ENCODE measurements at places on chromosomes 4 and X.

DNA sequence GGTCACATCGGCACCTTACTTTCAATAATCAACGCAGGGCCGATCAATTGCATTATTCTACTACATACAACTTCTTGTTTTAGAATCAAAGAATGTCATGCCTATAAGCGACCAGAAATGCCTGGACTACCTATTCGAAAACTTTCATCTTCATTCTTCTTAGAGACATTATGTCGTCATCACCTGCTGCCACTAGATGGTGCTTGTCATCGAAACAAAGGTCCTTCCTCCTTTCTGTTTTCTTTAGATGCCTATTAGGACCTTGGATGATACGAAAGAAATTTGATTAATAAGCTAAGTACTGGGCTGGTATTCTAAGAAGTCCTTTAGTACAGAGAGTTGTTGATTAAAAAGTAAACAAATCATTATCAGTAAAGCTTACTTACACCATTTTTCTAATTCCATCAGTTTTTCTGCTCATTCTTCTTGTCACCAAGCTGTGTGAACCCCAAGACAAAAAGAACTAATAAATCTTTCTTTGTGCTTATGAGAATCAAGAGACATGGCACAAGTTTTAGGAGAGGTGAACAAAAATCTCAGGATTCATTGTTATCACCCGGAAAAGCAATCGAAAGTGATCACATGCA lies 154.5 kb upstream of the SLC4A4 start:
- DNase-seq: peak; percentile 23

- no peak for DNase-seq
Measured at GRCh38 chr4:96305030-96305429, 465.1 kb downstream of the PDHA2 start.

GRCh38 chrX:45623266-45623665 lies 422.6 kb upstream of the DIPK2B start:
- no peak for DNase-seq

DNA sequence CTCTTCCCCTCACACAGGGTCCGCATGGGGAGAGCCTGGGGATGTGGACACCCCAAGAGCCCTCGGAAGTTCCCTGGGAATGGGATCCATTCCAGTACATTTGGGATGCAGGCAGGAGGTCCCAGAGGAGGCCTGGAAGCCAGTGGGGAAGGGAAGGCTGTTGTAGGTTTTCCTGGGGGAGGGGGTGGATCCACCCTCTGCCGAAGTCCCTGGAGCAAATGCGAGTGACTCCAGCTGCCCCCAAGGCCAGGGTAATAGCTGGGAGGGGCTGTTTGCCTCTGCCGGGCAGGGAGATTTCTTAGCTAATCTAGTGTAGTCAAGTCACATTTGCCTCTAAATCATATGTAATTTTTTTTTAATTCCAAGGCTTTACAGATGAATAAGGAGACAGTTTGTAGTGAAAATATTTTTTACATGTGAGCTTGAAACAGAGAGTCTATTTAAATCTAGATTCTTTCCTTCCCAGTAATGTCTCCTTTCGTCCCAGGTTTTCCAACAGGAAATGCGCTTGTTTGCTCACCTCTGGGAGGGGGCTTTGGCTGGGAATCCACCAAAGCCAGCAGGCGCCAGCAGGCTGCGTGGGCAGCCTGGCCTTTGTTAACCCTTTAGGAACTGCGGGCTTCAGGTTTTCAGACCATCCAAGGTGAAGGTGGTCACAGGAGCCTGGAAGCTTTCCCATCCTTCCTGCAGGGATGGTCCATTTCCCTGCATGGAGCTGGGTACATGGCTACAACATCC lies 26.8 kb downstream of the SH3TC1 start:
- no peak for DNase-seq

DNA sequence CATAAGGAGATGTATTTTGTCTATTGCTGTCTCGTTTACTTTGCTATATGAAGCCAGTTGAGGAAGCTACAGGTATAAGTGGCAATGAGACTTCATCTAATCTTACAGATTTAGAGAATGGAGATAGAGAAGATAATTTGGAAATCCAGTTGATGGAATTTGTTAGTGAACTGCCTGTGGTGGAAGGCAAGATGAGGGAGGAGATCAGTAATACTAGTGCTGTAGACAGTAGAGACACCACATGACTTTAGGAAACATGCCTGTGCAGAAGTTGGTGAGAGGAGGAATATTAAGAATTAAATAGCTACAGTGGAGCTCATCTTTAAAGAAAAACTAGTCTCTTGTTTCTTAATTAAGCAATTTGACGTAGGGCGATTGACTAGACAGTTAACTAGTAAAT lies 51.3 kb downstream of the RBPJ start:
- DNase-seq: no peak

DNA sequence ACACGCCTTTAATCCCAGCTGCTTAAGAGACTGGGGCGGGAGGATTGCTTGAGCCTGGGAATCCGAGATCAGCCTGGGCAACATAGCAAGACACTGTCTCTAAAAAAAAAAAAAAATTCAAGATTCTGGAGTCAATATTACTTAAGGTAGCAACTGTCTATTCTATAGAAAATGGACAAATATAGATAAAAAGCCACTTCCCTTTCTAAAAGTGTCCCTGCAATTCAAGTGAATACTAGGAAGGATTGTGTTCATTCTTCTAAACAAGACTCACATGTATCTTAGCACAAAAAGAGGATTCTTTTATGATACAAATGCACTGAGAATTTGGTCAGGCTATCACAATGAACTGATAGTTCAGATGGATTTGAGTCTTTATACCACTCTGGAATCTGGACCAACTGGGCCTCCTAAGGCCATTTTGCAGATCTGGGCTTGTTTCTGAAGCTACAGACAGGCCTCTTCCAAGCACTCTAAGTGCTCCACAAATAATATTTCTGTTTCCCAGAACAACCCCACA lies 7.0 kb downstream of the PKD2 start:
- DNase-seq: no peak

DNA sequence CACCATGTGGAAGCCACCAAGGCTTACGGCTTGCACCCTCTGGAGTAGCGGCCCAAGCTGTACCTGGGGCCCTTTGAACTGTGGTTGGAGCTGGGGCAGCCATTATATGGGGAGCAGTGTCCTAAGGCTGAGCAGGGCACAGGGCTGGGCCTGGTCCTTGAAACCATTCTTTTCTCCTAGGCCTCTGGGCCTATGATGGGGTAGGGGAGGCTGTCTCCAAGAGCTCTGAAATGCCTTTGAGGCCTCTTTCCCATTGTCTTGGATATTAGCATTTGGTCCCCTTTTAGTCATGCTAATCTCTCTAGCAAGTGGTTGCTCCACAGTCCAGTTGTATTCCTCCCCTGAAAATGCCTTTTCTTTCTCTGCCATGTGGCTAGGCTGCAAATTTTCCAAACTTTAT lies 96.4 kb upstream of the ARX start:
- DNase-seq: no peak

DNA sequence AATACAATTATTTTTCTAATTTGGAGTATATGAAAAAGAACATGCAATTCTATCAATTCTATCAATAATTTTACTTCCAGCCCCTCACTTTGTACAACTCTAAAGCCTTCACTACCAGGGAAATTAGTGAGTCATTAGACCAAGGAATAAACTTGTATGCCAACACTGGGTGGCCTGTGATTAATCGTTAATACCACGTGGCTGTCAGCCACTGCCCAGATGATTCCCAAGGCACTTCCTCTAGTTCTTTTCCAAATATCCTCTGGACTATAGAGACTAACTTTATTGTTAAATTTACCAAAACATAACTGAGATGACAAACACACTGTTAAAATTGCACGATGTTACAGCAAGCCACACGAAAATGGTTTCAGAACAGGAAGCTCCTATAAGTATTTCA lies 45.7 kb downstream of the MID1 start:
- DNase-seq: no peak

DNA sequence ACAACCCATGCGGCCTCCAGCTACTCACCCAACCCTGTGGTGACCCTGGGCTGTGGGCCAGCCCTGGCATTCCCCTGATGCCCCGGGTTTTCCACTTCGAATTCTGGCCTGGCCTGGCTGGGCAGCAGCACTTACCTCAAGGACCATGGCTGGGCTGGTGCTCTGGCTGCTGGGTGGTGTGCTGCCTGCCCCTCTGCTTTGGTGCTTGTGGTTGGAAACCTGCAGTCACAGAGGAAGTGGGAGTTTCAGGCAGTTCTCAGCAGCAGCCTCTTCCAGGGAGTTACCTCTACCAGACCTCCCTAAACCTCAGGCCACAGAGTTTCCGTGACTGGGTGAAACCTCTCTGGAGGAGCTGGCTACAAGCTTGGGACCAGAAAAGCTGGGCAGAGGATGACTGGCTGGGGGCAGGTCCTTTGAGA lies at the start of gene CXCR3:
Gene CXCR3, minus strand, starts transcription at position 209 of the 419 bp plus-strand sequence. Its CDS starts 62 bp downstream, at position 147.
- peak; percentile 45 for DNase-seq

- DNase-seq: no peak
Measured at GRCh38 chr4:56222514-56222913, 164.8 kb downstream of the AASDH start.

DNA sequence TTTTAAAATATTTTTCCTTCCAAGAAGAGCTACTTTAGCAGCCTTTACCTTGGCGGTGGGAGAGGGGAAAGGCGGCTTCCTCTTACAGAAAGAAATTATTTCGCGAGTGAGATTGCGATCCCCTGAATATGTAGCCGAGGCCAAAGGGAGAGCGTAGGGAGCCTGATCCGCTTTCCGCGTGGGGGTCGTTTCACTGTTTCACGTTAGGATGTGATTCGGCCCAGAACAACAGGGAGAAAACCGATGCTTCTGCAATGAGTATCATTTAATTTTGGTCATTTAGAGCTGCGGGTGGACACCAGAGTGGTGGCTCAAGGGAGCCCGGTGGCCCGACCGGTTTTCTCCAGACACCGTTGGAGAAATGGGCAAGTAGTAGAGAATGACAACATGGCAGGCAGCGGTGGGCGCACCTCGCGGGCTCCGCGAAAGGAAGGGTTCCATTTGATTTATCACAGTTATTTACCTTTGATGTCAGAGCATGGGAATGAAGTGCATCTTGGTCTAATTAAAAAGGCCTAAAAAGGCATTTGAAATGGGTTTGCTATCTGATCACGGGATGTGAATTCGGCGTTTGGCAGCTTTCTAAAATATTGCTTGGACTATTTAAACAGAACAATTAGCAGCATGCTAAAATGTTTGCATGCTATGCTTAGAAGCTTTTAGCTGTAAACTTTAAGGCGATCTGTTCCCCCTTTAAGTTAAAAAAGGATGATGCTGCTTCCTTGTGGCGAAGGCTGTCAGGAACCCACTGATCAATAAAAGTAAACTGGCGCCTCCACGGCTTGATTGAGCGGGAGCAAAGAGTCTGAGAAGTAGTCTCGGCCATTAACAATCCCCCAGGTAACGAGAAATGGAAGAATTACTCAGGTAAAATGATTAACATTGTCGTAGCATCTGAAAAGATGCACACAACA lies 2.0 kb upstream of the PCDH19 start:
- no peak for DNase-seq

DNA sequence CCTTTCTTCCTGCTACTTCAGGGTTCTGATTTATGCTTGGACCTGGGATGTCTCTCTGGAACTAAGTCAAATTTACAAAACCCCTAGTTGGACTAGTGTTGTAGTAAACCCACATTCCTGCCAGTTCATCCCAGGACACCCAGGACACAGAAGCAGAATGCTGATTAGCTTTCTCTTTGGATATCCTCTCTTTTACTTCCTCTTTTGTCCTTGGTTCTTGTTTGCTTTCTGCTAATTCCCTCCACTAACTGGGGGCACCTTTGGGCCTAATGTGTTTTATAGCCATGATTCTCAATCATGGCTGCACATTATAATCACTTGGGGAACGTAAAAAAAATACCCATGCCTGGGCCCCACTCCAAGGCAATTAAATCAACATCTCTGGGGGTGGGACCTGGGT lies 42.5 kb downstream of the LANCL3 start:
- DNase-seq: no peak
